ENCODE measurements at places on chromosomes 7 and 10.

GRCh38 chr10:121596689-121597503, 1.3 kb downstream of the FGFR2 start:
- DNase-seq, result peak; percentile 37

GRCh38 chr10:48926255-48926654, 13.4 kb downstream of the LRRC18 start:
- no peak for DNase-seq

DNA sequence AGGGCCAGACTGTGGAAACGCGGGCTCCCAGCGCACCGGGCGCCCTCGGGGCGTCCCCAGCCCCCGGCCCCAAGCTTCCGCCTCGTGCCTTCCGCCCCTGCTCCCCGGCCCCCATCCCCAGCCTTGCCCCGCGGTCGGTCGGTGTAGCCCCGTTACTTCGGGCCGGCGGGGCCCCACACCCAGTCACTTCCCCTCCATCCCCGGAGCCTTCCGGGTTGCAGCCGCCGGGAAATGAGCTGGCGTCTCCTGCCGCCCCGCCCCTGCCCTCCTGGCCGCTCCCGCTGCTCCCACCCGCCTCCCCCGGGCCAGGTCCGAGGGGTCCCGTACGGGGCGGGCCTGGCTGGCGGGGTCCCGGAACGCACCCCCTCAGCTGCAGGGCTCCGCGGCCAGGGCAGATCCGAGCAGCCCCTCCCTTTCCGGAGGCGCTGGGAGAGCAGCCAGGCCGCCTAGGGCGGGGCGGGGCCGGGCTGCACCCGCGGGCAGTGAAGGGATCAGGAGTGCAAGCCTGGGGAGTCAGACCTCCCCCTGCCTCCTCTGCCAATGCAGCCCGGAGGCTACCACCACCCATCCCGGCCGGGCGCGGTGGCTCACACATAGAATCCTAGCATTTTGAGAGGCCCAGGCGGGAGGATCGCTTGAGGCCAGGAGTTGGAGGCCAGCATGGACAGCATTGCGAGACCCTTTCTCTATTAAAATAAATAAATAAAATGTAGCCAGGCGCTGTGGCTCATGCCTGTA, 709 bp downstream of the ARPC1B start:
- DNase-seq, result peak; percentile 95

DNA sequence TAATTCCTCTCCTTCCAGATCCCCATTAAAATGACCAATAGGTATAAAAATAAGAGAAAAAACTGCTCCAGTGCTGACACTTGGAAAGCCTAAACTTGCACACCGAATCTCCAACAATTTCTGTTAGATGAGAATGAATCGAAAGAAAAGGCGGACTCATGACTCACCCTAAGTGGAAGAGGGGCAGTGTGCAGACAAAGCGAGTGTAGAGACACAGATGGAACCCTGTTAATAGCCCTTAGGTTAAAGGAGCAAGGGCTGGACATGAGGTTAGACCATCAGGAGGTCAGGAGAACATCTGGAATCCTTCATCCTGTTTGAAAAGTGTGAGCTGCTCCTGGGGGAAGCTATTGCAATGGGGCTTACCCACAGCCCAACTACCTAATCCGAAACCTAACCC, 103.4 kb upstream of the GLI3 start:
- no peak for DNase-seq

DNA sequence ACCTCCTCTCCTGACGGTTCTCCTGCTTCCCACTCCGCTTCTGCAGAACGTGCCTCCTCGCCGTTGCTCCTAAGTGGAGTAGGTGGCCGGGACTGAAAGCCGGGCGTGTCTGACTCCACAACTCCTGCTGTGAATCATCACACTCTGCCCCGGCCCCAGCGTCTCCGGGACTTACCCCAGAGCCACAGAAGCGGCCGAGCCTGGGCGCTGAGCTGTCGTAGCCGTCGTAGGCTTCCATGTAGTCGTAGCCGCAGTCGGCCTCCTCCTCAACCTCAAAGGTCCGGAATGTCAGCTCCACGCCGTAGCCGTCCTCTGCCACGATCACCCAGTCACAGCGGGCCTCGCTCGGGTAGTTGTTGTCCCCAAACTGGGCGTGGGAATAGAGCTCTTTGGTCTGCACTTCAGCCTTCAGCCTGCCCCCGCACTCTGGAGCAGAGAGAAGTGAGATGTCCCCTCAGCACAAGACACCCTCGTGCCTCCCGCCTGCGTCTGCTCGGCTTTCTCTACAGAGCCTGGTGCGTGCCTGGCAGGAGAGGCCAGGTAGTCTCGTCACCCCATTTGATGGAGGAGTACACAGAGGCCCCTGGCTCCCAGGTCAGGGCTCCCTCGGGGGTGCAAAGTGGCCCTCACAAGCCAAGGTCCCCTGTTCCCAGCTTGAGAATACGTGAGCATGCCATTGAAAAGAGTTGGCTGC, 11.2 kb upstream of the OPALIN start:
- DNase-seq, result no peak

GRCh38 chr7:42096268-42096667, 140.7 kb downstream of the GLI3 start:
- DNase-seq, result no peak

- DNase-seq, result peak; percentile 59
Measured at GRCh38 chr7:26199301-26200037, 1.1 kb downstream of the HNRNPA2B1 start.

- no peak for DNase-seq
Measured at GRCh38 chr10:113894581-113894980, 40.1 kb downstream of the NHLRC2 start.

DNA sequence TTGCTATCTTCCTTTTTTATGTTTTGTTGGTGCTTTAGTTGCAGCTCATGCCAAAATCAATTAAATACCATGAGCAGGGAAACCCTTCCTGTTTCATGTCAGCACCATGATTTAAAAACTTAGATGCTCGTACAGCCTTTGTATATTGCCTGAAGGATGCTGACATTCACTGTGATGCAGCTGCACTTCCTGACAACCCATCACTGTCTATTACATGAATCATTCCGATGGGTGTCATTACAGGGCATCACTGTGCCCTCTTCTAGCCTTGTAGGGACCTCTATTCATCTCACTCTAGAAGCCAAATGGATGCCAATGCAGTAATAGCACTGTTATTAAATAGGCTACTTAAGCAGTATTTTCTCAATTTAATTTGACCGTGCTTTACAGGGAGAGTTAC, 18.3 kb upstream of the ITGB1 start:
- no peak for DNase-seq

DNA sequence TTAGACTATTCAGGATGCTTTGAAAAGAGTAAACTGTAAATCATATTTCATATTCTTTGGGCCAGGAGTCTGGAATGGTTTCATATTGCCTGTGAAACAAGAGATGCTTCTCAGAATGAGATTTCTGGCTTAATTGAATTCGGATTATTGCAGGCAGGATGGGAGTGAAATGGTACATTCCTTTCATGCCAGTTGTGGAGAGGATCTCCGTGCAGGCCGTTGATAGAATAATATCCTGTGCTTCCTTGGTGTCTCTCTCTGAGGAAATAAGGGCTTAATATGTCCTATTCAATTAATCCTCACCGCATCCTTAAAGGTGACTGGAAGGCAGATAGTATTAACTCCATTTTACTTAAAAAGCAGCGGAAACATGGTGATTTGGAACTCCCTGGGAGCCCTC, 56.6 kb downstream of the CUX1 start:
- DNase-seq, result peak; percentile 54

DNA sequence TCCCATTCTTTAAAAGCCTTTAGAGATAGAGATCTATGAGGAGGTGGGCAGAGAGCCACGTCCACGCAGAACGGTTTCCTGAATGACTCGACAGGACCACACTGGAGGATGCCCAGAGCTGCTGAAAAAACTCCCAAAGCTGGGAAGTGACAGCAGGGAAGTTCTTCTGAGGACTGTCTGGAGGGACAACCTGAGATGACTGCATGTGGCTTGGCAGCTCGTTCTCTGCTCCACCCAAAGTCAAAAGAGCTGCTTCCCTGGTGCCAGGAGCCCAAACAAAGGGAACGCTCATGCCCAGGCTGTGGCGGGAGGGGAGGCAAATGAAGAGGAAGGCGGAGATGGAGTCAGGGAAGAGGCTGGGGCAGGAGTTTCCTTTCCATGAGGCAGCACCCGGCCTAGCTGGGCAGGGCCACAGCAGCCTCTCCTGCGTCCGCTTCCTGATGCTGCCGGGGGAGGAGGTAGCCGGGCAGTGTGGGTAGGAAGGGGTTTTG, 95.4 kb downstream of the CCDC3 start:
- DNase-seq, result no peak

DNA sequence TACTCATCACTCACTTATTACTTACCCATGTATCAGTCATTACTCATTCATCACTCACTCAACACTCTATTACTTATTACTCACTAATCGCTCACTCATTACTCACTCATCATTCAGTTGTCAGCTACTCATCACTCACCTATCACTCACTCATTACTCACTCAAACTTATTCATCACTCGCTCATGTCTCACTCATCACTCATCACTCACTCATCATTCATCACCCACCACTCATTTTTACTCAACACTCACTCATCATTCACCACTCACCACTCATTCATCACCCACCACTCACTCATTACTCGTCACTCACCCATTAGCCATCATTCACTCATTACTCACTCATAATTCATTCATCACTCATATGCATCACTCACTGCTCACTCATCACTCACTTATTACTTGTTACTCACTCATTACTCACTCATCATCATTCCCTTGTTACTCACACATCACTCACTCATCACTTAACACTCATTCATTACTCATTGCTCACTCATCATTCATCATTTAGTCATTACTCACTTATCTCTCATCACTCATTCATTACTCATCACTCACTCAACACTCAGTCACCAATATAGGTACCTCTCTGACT, 237.9 kb downstream of the ADARB2 start:
- no peak for DNase-seq

DNA sequence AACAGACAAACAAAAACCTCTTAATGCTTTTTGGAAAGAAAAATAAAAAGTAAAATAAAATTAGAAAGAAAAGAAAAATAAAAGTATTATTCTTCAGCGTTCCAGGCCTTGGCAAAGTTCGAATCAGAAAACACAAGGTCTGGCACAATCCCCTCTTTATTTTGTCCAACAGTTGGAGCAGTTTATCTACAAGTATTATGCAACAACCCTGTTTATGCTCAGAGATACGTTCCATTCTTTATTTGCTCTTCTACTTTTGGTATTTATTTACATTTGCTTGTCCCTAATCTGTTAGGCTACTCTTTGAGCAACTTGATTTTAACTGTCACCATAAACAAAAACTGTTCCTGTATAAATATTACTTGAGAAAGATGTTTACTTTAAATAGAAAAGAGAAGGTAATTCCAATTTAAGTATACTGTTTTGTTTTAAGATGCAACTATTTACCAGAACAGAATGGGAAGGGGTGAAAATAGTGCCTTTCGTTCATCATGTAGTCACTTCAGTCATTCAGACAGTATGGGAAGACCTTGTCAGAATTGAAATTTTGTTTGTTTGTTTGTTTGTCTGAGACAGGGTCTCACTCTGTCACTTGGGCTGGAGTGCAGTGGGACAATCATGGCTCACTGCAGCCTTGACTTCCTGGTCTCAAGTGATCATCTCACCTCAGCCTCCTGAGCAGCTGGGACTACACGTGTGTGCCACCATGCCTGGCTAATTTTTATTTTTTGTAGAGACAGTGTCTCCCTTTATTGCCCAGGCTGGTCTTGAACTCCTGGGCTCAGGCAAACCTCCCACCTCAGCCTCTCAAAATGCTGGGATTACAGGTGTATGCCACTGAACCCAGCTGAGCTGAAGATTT, 5.7 kb downstream of the PDK4 start:
- DNase-seq, result no peak

DNA sequence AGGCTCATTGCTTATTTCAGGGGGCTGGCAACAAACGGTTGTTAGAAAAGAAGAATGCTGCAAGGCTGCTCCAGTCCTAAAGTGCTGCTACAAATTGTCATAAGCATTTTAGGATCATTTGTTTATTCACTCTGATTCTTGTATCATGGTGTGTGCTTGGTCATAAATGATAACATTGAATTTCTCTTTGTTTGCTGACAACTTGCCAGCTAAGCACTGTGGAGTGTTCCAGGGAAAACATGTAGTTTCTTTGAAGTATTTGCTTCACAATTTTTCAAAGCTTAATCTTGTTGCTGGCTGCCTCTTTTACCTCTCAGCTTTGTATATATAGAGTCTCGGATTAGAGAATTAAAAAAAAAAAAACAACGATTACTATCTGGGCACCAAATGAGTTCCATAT, 263.0 kb downstream of the PHF14 start:
- no peak for DNase-seq

DNA sequence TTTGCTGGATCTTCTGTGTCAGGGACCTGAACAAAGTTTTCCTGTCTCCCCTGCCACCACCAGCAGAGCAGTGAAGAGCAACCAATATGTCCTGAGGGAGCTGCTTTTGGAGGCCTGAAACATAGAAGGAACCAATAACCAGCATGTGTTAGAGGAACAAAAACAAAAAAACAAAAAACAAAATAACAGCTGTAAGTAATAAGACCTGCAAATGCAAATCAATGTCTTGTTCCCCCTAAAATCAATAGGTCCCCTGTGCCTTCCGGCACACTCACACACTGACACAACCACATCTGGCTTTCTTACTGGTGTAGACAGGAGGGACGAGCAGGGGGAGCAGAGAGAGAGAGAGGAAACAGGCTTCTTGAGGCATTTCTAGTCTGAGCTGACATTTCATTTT, 94.1 kb downstream of the NRG3 start:
- no peak for DNase-seq

Data from GM03348 (cell line).